ENCODE measurements at places on chromosomes 4 and X.

DNA sequence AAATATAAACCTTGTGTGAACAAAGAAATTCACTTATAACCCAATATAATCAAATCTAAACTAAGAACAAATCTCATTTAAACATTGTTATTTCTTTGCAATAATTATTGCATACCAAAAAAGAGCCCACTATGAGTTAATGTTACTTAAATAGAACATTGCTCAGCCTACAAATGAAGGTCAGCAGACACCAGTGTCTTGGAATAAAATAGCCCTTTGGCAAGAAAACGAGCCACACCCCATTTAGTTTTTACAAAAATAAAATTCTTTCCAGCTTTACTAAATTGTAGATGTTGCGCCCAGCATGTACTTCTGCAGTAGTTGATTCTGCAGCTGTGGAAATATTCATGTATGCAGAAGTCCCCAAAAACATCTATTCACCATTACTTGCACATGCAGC is 12.2 kb downstream of the PLS3 start:
- no peak overlapping the region for H3K27ac ChIP-seq
- no peaks in the 10 kb centered on the region for H3K27me3 ChIP-seq
- H3K4me3 ChIP-seq = no peak overlapping the region
- no peak for DNase-seq

DNA sequence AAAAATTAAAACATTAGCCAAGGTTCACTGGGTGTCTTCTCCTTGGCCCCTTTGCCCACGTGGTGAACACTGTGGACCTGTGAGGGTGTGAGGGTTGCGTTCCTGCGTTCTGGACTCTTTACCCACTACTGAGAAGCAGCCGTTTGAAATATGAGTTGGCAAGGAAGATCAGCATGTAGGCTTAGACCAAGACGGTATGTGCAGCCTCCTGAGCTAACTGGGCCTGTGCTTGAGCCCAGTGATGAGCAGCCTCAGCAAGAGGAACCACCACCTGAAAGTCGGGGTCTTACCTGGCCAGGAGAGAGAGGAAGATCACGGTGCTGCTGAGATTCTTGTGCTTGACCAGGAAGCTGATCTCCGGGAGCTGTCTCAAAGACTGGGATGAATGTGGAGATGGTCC is 19.5 kb downstream of the RGS12 start:
- DNase-seq = no peak
- no peak overlapping the region for H3K27ac ChIP-seq
- H3K4me3 ChIP-seq = no peak overlapping the region

DNA sequence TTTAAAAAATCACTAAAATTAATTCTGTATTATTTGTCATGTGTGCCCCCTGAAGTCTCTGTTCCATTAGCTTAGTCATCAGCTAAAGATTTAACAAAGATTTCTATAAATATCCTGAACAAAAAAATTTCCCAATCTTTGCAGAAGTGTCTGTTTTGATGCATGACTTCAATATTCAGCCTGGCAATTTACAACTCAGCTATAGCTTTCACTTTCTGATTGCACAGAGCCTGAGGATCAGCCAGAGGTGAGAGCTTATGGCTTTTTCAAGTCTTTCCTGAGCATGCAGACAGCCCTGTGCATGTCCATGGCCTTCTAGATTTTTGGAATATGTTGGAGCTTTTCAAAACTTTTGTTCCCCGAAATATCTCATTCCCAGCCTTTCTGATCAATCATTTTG is 420.1 kb downstream of the ZNF674 start:
- no peak overlapping the region for H3K27ac ChIP-seq
- H3K4me1 ChIP-seq = no peaks in the 10 kb centered on the region
- no peak for DNase-seq

GRCh38 chr4:88613417-88613875 is 21.2 kb downstream of the HERC3 start:
- peak overlapping the region; percentile 80 for H3K4me3 ChIP-seq
- peaks cover 63% of the 10 kb centered on the region for H3K4me1 ChIP-seq
- H3K27ac ChIP-seq = peak overlapping the region; percentile 85
- peaks cover 5% of the 10 kb centered on the region for H3K36me3 ChIP-seq
- H3K27me3 ChIP-seq = no peaks in the 10 kb centered on the region
- DNase-seq = no peak

DNA sequence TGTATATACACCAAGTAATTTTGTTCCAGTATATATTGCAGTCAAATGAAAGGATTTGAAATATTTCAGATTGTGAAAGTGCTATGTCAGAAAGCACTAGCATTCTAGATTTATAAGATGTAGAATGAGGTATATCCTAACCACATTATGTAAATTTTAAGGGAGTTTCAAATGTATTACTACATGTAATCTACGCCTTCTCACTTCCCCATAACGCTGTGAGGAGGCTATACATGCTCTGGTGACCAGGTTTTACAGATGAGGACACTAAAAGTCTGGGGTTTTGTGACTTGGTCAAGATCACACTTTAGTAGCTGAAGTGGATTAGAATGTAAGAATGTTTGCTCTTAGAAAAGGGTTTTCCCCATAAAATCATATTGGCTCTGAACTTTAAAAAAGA is 8.1 kb downstream of the ENPEP start:
- no peaks in the 10 kb centered on the region for H3K36me3 ChIP-seq
- H3K27ac ChIP-seq = no peak overlapping the region
- no peaks in the 10 kb centered on the region for H3K4me1 ChIP-seq
- peaks cover 20% of the 10 kb centered on the region for H3K27me3 ChIP-seq

- no peak for DNase-seq
- H3K4me1 ChIP-seq = no peaks in the 10 kb centered on the region
- H3K4me3 ChIP-seq = no peak overlapping the region
These were observed 239.0 kb downstream of the AFAP1 start for GRCh38 chr4:7700665-7701064.

GRCh38 chr4:18937080-18937479 is 915.5 kb upstream of the LCORL start:
- DNase-seq = no peak
- no peak overlapping the region for H3K4me3 ChIP-seq
- peaks cover 4% of the 10 kb centered on the region for H3K36me3 ChIP-seq
- H3K4me1 ChIP-seq = no peaks in the 10 kb centered on the region
- H3K27me3 ChIP-seq = no peaks in the 10 kb centered on the region

DNA sequence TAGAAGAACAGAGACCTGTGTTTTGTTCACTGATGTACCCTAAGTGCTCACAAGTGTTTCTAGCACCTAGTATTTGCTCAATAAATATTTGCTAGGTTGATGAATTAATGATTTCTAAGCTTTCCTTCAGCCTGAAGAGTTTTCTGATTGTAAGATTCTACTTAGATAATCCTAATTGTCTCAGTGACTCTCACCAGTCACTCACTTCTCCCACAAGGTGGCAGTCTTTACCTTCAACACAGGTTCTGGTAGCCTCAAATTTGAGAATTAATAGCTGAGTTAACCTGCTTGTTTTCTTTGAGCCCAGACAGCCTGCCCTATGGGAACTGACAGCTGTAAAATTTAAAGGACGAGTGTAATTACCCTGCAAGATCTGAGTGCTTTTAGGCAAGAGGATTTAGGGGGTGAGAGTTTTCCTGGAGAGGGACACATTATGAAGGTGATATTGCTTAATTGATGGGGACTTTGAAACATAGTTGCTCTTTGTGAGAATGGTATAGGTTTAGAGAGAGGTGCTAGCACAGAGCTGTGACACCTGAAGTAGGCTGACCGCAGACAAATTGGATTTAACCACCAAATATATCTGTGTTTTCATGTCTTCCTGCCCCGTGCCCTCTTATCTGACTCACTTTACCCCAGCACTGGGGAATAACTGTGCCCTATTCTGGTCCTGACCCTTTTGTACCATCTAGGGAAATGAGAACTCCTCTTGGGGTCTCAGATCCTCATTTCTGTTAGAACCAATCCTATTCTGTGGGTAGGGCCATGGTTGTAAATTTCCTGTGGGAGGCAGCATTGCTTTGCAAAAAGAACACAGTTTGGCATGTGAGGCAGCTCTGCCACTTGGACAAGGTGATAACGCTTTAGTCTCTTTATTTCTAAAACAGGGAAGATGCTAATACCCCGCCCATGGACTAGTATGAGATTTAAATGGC is 27.7 kb downstream of the CD38 start:
- DNase-seq = no peak
- H3K27me3 ChIP-seq = no peaks in the 10 kb centered on the region
- peak overlapping the region; percentile 36 for H3K27ac ChIP-seq
- no peaks in the 10 kb centered on the region for H3K36me3 ChIP-seq
- no peak overlapping the region for H3K4me3 ChIP-seq
- H3K4me1 ChIP-seq = peaks cover 54% of the 10 kb centered on the region

DNA sequence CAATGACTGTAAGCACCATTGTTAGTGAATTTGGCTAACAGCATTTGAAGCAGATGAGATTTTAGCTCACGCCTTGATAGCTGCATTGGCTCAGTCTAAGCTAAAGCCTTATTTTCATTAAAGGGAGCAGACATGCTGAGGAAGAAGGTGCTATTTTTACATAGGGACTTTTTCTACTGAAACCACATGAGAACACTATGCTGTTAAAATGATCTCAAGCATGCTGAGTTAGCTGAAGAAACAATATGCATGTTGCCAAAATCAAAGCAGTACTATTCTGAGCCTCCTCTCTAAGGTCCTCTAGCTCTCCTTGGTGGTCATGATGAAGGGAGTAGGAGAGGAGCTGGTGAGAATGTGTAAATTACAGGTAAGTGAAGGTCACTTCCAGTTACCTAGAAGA is 134.4 kb upstream of the JADE1 start:
- no peak overlapping the region for H3K27ac ChIP-seq
- H3K36me3 ChIP-seq = no peaks in the 10 kb centered on the region
- H3K4me3 ChIP-seq = no peak overlapping the region

- no peaks in the 10 kb centered on the region for H3K27me3 ChIP-seq
These were observed at the start of gene GPRASP1 for GRCh38 chrX:102651242-102652011. Gene GPRASP1, plus strand, starts transcription at chrX:102651483. Its CDS starts 2,431 bp downstream, at chrX:102653914.

- no peak overlapping the region for H3K27ac ChIP-seq
- H3K4me1 ChIP-seq = no peaks in the 10 kb centered on the region
- H3K27me3 ChIP-seq = no peaks in the 10 kb centered on the region
These were observed 35.8 kb downstream of the UNC5C start for GRCh38 chr4:95513022-95513421.

DNA sequence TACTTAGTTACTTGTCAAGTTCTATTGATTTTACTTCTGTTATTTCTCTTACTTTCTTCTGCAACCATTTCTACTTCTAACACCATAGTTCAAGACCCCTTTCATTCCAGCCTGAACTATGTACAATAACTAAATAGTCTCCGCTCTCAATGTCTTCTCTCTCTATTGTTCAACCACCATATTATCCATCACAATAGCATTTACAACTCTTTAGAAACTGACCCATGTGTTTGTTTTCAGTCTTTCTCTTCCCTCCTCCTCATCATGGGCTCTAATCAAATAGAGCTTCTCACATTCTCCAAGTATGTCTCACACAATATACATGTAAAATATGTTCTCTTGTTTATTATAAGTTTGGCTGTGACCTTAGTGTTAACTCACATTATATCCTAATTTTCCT is 143.6 kb downstream of the ZAR1 start:
- DNase-seq = no peak
- H3K27ac ChIP-seq = no peak overlapping the region
- H3K4me3 ChIP-seq = no peak overlapping the region
- H3K4me1 ChIP-seq = peaks cover 11% of the 10 kb centered on the region
- H3K27me3 ChIP-seq = no peaks in the 10 kb centered on the region
- no peaks in the 10 kb centered on the region for H3K36me3 ChIP-seq

DNA sequence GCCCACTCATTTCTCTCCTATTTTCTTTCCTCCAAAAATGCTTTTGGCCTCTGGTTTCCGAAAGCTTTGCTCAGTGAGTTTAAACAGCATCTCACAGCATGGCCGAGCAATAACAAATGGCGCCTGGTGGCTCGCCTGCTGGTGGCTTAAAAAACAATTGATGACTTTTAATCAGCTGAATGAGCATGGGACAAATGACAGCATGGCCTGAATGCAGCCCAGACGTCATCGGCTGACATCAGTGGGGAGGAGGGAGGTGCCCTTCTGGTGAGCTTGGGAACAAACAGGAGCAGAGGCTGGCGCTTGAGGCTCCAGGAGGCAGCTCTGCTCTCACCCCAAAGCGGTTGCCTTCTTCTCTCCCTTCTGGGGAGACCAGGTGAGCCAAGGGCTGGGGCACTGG is 286.4 kb downstream of the BCOR start:
- H3K27ac ChIP-seq = no peak overlapping the region
- H3K4me1 ChIP-seq = peaks cover 9% of the 10 kb centered on the region
- DNase-seq = no peak
- H3K36me3 ChIP-seq = no peaks in the 10 kb centered on the region
- H3K4me3 ChIP-seq = no peak overlapping the region
- H3K27me3 ChIP-seq = no peaks in the 10 kb centered on the region

DNA sequence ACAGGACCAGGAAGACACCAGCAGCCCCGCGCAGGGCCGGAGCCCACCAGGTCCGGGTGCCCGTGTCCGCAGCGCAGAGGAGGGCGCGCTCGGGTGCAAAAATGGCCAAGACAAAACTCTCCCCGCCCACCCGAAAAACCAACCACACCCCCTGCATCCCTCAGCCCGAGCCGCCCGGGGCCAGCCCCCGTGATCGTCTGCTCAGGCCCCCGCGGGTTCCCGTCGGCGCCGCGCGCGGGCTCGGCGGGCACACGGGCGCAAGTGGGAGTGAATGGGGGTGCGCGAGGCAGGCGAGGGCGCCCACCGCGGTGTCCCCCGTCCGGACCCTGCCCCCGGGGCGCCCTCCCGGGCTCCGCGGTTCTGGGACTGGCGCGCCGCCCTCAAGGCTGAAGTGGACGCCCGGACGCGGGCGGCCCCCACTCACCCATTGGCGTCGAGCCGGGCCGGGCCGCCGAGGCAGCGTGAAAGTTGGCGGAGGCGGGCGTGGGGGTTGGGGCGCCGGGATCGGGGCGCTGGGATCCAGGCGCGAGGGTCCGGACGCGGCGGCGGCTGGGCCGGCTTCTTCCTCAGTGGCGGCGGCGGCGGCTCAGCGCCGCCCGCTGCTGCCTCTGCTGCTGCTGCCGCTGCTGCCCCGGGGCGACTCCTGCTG is 393 bp downstream of the SH3KBP1 start:
- no peaks in the 10 kb centered on the region for H3K27me3 ChIP-seq
- DNase-seq = peak; percentile 71
- H3K4me3 ChIP-seq = peak overlapping the region; percentile 86
- peaks cover 33% of the 10 kb centered on the region for H3K4me1 ChIP-seq
- no peaks in the 10 kb centered on the region for H3K36me3 ChIP-seq
- H3K27ac ChIP-seq = peak overlapping the region; percentile 78

DNA sequence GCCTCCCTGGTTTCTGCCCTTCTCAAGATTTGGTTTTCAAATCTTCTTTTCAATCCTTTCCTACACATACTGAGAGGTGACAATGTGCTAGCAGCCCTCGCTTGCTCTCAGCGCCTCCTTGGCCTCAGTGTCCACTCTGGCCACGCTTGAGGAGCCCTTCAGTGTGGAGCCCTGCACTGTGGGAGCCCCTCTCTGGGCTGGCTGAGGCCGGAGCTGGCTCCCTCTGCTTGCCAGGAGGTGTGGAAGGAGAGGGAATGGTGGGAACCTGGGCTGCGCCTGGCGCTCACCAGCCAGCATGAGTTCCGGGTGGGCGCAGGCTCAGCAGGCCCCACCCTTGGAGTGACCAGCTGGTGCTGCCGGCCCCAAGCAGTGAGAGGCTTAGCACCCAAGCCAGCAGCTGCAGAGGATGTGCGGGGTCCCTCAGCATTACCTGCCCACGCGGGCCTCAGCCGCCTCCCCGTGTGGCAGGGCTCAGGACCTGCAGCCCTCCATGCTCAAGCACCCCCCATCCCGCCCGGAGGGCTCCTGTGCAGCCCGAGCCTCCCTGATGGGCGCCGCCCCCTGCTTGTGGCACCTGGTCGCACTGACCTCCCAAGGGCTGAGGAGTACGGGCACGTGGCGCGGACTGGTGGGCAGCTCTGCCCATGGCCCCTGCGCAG is 127.5 kb downstream of the COX7B2 start:
- DNase-seq = no peak
- no peaks in the 10 kb centered on the region for H3K36me3 ChIP-seq
- no peak overlapping the region for H3K4me3 ChIP-seq
- H3K4me1 ChIP-seq = no peaks in the 10 kb centered on the region

GRCh38 chr4:81898862-81899504 is 427.3 kb upstream of the RASGEF1B start:
- DNase-seq = no peak
- H3K4me1 ChIP-seq = no peaks in the 10 kb centered on the region
- H3K4me3 ChIP-seq = no peak overlapping the region

Data from natural killer cell treated with Interleukin-12 subunit alpha and Interleukin-12 subunit beta and Interleukin-15 and Interleukin-18, amount 100 ng/mL, for 72 hours (primary cell).